ENCODE measurements at places on chromosomes 16 and 17. TPM values are rescaled to one million over a fixed set of nuclear protein-coding genes. Genes with fewer than 3 reads are reported as not detected.

- no peak for DNase-seq
Measured at GRCh38 chr17:51251010-51251409, 8.8 kb downstream of the MBTD1 start.

DNA sequence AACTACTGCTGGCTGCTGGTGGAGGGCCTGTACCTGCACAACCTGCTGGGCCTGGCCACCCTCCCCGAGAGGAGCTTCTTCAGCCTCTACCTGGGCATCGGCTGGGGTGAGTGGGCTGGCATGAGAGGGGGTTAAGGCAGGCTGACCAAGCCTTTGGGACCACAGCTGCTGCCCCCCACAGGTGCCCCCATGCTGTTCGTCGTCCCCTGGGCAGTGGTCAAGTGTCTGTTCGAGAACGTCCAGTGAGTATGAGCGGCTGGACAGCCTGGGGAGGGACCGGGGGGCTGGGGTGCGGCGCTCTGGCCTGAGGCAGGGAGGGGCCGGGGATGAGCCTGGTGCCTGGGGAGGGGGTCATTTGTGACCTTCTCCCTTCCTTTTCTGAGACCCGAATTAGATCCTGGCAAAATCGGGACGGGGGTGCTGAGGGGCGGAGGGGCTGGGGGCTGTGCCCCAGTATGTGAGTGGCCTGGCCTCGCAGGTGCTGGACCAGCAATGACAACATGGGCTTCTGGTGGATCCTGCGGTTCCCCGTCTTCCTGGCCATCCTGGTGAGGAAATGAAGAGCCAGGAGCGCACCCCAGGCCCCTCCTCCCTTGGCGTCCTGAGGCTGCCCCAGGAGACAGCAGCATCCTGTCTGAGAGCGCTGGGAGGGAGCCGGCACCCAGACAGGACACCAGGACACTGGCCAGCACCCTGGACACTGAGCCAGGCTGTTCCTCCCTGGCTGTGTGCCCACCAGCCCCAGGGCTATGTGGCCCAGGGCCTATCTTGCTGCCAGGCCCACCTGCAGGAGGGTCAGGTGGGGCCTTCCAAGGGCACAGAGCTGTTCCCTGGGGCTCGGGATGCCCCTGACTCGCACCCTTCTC, 8.0 kb downstream of the GCGR start:
- DNase-seq = no peak

- DNase-seq = no peak
Measured at GRCh38 chr17:9389111-9389527, 186.5 kb downstream of the STX8 start.

- no peak for DNase-seq
Measured at GRCh38 chr17:71866095-71866494, 254.7 kb upstream of the SOX9 start.

DNA sequence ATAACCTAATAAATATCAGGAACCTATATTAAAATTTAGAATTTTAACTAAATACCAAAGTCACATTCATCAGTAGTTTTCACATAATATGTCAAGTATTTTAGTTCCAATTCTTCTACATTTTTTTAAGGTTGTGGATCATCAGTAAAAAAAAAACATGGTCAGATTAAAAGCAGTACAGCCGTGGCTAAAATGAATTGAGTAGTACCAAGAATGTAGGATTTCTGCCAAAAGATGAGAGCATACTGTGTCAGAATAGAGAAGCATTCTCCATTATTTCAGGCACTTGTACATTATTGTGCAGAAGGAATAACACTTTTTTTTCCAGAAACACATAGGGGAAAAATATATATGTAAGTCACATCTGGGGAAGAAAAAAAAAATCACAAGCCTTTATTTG, 1176.1 kb downstream of the CDH11 start:
- DNase-seq = no peak

- DNase-seq = no peak
Measured at GRCh38 chr17:42252597-42253550, 23.3 kb downstream of the STAT5B start.

DNA sequence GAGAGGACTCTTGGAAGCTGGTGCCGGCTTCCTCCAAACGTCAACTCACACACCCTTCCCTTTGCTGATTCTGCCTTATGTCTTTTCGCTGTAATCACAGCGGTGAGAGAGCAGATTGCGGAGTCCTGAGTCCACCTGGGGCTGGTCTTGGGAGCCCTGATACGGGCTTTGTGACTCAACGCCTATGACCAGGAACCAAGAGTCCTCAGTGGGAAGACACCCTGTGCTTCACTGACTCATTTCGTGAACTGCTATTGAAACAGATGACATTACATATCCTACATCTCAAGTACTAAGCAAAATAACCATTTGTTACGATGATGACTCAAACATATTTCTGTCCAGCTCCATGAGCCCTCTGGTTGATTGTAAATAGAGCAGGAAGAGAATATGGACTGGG, 90.7 kb upstream of the CREBBP start:
- DNase-seq = no peak

DNA sequence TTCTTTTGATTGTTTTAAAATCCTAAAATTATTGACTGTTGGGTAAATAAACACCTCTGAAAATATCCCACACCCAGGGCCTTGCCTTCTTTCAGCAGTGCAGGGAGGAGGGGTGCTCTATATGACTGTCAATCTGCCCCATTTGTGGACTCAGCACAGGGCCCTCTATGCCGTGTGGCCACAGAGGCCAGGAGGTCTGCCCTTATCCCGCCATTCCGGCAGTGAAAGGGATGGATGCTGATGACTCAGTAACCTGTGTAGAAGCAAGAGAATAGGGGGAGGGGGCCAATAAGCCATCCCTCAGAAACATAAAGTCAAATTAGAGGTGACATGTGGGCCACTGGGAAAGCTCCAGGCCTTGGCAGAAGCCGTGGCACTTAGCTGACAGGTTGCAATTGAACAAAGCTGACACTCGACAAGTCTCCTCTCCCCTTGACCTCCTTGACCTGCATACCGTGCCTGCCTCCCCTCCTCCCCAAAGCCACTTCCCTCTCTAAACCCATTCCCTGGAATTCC, 281.4 kb upstream of the DYNLRB2 start:
- no peak for DNase-seq

DNA sequence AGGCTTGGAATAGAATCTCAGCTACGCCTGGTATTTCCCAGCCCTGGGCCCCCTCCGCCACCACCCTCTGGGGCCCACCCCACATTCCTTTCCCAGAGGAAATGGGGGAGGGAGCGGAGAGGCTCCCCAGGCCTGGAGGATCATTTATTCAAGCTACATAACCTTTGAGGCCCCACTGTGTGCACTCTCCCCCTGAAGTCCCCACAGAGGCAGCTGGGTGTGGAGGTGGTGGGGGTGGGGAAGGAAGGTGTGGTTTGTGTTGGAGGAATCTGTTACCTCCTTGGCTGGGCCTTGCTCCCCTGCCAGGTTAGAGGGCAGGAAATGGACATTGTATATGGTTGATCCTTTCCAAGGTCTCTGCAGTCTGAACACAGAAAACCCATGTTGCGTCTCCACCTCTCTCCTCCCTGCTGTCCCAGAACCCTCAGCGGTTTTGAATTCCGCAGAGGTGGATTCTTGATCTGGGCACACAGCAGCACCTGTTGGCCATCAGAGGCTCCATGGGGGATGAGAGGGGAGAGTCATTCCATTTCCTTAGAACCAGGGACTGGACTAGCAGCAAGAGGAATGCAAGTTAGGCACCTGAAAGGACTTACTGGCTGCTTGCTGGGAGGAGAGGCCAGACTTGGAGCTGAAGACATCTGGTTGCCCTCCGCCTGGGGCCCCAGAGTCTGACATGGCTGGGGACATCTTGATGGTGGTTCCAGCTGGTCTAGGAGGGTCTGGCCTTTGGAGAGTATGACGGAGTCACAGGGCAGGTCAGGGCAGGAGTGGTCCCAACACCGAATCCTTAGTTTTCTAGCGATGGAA, 23.0 kb downstream of the ARHGAP23 start:
- no peak for DNase-seq

DNA sequence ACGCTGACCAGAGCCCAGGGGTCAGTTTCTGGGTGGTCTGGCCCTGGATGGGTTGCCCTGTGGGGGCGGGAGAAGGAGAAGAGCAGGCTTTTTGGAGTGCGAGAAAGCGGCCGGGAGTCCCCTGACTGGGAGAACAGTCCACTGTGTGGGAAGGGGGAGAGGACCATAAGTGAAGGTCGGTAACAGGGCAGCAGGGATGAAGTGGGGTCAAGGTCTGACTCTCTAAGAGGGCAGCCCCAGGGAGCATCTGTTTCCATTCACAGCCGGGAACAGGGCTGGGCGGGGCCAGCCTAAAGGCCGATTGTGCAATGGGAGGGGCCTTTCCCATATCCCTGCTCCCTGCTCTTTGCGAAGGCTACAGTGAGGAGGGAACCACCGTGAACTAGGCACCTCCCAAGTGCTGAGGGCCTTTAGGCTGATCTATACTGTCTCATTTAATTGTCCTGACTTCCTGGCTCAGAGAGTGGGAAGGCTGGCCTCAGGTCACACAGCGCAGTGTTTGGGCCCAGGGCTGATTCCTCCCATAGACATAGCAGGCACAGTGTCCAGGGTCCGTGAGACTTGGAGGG, 10.4 kb upstream of the WFDC1 start:
- peak; percentile 54 for DNase-seq

- no peak for DNase-seq
Measured at GRCh38 chr17:11901931-11902330, 95.3 kb downstream of the ZNF18 start.

GRCh38 chr16:89829630-89830437, 1.6 kb downstream of the SPIRE2 start:
- no peak for DNase-seq

- no peak for DNase-seq
Measured at GRCh38 chr17:62902531-62903220, 63.4 kb upstream of the TANC2 start.

Gene RHOT1
- 33.2 TPM for total RNA-seq

Gene KRTAP2-1
- not detected for total RNA-seq

Gene PRDM7
- not detected for total RNA-seq

Gene CCDC182
- total RNA-seq = not detected

Gene LGALS9B
- total RNA-seq = not detected
